ENCODE measurements at places on chromosomes 3 and 15.

DNA sequence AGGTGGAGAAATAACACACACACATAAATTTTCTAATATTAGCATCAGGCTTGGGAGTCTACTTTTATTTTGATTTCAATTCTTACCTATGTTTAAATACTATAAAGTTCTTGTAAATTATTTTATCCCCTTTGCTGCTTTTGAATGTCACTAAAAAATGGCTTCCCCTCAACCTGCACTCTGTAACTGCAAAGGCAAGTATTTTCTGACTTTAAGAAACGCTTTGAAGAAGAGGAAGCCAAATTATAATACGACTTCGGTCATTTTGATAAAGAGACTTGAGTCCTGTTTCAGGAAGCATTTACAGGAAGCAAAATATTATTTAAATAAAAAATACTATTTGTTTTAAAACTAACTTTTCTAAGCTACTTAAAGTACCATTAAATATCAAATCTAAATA is 627.7 kb upstream of the AGTR1 start:
- no peak for DNase-seq

- DNase-seq: no peak
These were observed 1077.0 kb downstream of the ROBO1 start for GRCh38 chr3:78690766-78691165.

GRCh38 chr3:184506561-184506991 is 55.0 kb upstream of the EPHB3 start:
- DNase-seq: no peak

- DNase-seq: peak; percentile 69
These were observed 154.1 kb upstream of the LPP start for GRCh38 chr3:187999821-188000220.

- no peak for DNase-seq
These were observed 668.8 kb upstream of the ADAMTS9 start for GRCh38 chr3:65356331-65357248.

DNA sequence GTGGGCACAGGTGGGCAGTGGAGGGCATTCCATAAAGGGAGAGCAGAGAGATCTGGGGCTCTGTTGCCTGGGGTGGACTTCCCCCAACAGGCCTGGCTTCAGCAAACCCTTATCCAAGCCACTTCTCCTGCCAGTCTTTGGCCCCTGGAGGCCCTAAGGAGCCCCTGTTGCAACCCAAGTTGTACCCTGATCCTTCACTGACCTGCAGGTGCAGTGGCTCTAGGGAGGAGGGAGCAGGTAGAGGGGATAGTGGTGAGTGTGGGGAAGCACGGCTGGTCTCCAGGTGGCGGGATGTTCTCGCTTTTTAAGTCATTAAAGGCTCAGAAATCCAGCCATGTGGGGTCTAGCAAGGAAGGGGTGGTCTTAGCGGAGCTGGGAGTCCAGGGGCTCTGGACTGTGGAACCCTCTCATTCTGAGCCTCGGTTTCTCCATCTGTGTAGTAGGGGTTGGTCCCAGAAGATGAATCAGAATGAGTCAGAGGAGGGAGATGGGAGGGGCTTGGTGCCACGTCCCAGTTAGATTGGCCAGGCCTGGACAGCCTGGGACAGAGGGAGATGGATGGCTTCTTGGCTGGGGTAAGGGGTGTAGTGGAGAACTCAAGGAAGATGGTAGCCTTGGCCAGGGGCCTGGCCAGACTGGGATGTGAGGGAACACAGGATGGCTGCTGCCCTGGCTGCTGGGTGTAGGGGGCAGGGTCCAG is 2.6 kb downstream of the ZBTB47 start:
- DNase-seq: no peak

GRCh38 chr3:67000009-67000408 is 1.9 kb downstream of the KBTBD8 start:
- DNase-seq: no peak

DNA sequence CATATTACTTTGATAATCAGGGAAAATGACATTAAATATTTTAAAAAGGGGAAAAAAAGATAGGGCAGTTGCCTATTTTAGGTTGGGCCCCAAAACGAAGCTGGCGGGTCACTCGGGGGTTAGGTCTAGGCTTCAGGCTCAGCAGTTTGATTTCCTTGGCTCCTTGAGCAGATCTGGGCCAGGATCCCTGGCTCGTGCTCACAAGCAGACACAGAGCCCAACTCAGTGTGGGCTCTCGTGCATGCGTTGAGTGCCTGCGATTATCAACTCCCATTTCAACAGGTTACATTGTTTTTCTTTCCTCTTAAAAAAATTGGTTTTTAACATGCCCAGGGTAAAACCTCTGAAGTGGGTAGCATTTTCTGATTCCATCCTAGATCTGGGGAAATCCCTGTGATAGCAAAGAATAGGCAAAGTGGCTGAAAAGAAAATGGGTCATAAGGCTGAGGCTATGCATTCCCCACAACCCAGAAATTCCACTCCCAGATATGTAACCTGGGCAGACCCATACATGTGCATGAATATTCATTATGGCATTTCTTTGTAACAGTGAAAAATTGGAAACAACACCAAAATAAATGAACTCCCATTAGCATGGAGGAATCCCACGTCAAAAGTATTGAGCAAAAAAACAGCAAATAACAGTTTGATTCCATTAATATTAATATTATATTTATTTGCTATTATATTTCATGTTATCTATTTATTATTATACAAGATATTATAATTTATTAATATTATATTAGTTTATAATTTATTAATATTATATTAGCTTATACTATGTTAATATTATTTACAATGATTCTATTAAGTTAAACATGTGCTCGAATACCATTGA is 27.8 kb downstream of the FAM43A start:
- no peak for DNase-seq

GRCh38 chr15:76313731-76314130 is 2.5 kb upstream of the ETFA start:
- DNase-seq: no peak

GRCh38 chr3:31291818-31292217 is 240.9 kb upstream of the STT3B start:
- DNase-seq: no peak

All from CD4-positive, alpha-beta T cell treated with Interleukin-6 at 100 ng/mL for 8 hours (primary cell).